ENCODE measurements at places on chromosomes 16 and 17.

GRCh38 chr17:6642592-6642991 is 1.7 kb downstream of the TXNDC17 start:
- no peak for DNase-seq

GRCh38 chr17:35390156-35390555 is 16.7 kb upstream of the SLFN11 start:
- no peak for DNase-seq

DNA sequence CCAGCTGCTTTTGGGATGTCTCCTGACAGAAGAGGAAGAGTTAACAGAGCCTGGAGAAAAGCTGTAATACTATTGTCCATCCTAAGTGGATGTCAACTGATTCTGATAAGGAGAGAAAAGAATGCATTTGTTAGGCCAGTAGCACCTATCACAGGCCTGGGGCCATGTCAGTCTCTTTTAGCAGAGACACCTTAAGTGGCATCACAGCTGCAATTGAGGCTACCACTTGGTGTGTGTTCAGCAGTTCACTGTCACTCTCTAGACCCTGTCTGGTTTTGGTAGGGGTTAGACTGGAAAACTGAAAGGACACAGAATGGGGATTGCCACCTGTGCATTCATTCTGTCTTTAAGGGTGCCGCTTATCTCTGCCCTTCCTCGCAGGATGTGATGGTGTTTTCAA is 42.0 kb downstream of the PSMD12 start:
- no peak for DNase-seq

DNA sequence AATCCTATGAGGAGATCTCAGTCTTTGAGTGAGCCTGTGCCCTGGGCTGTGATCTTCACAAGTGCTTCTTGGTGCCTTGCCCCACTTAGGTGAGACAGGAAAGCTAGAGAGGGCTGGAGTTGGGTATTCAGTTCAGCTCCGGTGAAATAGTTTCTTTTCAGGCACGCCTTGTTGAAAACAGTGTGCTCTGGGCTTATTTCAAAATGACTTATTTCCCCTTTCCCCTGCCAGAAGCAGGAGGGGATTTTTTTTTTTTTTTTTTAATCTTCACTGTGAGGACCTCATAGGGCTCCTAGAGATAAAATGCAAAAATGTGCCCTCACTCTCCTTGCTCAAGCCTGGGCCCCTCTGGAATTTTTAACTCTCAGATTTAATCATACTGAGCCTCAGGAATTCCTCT is 27.2 kb downstream of the MOSMO start:
- DNase-seq: no peak

DNA sequence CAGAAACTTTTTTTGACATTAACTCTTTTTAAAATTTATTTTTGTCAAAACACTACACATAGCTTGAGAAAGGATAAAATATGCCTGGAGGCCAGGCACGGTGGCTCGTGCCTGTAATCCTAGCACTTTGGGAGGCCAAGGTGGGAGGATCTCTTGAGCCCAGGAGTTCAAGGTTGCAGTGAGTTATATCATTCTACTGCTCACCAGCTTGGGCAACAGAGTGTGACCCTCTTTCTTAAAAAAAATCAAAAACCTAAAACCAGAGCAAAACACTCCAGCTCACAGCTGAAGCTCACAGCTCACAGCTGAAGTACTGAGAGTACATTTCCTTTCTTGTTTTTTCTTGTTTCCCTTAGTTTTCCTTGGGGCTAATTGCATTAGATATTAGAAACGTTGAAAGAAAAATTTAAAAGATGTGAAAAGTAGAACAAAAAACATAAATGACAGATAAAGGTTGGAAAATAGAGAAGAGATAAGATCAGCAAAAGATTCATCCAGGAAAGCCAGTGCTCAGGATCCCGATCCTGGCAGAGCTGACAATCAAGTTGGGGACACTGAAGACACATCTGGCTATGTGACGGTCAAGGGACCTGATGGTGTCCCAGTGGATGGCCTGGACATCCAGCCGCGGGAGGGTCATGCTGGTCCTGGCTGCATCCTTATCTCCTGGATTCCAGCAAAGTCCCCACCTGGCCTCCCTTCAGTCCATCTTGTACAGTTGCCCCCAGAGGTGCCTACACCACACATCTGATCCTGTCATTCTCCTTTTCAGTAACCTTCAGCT is 9.8 kb downstream of the CHST6 start:
- DNase-seq: no peak

DNA sequence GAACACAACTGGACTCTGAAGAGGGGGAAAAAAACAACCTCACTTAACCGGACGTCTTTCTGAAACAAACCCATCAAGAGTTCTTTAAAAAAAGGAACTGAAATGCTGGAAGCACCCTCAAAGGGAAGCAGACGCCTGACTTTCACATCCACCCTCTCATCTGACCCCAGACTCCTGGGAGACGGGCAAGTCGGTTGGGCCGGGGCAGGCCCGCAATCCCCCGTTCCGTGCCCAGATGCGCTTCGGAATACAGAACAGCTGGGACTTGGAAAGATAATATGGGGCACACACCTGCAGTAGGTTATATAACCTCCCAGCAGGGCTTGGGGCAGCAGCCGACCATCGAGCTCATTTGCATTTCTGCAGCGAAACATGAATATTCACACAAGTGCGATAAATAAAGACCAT is 3.7 kb downstream of the ARHGAP27 start:
- DNase-seq: no peak

GRCh38 chr17:79220201-79220712 is 145.6 kb downstream of the ENGASE start:
- no peak for DNase-seq

DNA sequence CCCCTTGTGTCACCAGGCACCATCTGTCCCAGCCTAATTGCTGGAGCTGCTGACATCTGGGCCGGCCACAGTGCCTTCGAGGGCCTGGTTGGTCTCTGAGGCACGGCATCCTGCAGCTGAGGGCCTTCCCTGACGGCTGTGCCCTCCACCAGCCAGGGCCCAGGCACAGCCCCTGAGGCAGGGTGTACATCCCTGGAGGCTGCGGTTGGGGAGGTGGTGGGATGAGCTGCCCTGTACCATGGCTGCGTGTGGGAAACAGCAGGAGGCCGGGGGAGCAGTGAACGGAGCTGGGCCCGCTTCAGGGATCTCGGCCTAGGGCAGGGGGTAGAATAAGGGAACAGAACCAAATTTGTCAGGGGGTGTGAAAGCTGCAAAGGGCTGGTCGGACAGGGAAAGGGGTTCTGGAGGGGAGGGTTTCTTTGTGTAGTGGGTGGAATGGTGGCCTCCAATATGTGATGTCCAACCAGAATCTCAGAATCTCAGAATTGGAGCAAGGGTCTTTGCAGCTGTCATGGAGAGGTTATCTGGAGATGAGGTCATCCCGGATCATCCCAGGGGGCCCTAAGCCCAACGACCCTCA is 10.0 kb upstream of the SLC38A10 start:
- no peak for DNase-seq

DNA sequence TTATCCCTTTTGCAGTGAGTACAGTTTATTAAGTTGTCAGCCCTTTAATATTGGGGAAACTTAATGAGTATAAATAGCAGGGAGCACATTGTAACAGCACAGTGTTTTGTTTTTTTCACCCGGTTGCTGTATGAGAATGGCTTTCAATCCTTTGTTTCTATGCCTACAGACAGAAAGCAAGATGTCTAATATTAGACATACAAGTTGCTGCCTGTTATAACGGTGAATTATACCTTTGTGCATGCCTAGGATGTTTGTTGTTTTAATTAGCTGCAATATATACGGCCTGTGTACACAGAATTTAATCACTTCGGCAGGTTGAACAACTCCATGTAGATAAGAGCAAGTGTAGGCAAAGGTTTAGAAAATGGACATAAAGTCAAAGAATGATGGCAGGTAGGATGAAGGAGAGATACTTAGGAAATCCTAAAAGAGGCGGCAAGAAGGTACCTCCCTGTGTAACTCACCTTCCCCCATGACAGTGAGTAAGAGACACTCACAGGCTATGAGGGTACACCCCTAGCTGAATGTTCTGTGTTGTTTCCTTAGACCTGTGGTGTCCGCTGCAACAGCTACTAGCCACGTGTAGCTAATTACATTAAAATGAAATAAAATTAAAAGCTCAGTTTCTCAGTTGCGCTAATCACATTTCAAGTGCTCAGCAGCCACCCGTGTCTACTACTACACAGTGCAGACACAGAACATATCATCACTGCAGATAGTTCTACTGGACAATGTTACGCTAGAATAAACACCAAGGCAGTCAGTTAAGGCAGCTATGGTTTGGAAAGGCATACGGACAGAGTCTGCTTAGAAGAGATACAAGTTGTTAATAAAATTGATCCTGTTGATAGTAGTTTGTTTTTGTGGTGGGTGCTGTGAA is 10.9 kb downstream of the SLC7A6OS start:
- no peak for DNase-seq

DNA sequence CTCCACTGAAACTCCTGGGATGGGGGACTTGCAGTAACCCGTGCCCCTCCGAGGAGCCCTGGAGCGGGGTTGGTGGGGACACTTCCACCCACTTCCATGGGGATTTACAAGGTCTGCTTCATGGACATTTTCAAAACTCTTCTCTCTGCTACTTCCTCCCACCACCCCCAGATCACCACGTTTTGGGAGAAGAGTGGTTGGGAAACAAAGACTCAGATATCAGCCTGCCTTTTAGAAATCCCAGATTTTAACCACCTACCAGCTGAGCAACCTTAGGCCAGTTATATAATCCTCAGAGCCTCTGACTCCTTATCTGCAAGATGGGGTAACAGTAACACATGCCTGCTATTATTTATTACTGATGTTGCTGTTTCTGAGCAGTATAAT is 184.8 kb downstream of the CCDC182 start:
- DNase-seq: no peak

GRCh38 chr16:78984324-78984723 is 616.2 kb downstream of the MAF start:
- DNase-seq: no peak

DNA sequence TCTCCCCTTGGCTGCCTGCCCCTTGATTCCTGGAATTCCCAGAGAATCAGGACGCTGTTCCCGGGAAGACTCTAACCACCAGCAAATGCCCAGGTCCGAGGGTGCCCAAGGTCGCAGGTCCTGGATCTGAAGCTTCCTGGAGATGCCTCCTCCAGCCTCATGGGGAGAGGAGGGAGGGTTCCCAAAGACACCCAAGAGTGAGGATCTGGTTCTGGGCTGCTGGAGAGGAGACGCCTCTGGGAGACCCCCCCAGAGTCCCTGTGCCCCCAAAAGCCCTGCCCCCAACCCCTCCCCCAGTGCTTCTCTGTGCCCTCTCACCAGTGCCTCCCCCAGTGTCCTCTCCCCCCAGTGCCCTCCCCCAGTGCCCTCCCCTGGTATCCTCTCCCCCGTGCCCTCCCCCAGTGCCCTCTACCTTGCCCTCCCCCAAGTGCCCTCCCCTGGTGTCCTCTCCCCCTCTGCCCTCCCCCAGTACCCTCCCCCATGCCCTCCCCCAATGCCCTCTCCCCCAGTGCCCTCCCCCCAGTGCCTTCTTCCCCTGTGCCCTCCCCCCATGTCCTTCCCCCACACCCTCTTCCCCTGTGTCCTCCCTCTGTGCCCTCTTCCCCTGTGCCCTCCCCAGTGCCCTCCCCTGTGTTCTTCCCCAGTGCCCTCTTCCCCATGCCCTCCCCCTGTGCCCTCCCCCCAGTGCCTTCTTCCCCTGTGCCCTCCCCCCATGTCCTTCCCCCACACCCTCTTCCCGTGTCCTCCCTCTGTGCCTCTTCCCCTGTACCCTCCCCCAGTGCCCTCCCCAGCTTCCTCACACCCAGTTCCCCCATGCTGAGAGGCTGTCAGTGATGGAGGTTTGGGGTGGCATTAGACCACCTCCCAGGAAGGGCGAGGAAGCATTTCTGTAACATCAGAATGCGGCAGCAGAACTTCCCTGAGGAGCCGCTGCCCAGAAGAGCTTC is 6.3 kb upstream of the SECTM1 start:
- no peak for DNase-seq

DNA sequence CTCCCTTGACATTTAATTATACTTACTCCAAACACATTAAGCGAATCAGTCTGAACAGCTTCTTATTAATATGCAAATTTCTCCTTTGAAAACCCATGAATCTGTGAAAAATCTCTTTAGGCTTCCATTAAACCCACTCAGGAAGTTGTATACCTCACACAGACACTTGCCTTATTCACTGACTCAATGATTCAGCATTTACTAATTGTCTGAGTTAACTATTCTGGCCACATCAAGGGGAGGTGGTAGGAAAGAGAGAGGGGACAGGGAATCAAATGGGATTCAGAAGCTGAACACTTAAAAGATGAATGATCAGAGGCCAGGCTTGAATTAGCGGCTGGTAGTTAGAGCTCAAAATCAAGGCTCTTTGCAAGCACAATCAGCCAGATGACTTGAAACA is 70.0 kb downstream of the HS3ST3A1 start:
- DNase-seq: no peak

- DNase-seq: peak; percentile 24
Measured at GRCh38 chr17:73091770-73092522, 542 bp downstream of the SLC39A11 start.

DNA sequence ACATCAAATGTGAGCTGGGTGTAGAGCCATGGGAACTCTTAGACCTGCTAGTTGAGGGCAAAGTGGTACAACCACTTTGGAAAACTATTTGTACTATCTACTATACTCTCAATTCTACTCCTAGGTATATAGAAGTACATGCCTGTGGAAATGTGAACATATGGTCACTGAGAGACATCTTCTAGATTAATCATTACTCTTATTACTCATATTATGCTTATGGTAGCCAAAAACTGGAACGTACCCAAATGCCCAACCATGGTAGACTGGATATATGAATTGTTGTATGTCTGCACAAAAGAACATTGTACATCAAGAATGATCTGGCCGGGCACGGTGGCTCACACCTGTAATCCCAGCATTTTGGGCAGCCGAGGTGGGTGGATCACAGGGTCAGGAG is 2.7 kb downstream of the WDR45B start:
- no peak for DNase-seq

GRCh38 chr16:2211923-2212347 is 1.3 kb upstream of the BRICD5 start:
- no peak for DNase-seq

DNA sequence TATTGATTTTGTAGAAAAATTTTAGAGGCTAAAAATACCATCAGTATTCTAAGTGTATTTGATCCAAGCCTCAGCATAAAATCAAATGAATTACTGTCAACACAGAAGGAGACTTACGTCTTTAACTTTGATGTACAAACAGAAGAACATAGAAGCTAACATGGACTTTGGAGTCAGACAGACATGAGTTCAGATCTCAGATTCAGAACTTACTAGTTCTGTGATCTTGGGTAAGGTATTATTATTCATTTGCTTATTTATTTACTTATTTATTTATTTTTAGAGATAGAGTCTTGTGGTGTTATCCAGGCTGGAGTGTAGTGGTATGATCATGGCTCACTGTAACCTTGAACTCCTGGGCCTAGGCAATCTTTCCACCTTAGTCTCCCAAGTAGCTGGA is 4.0 kb upstream of the SLFN12L start:
- DNase-seq: no peak

GRCh38 chr16:59593194-59593661 is 859.1 kb upstream of the GOT2 start:
- no peak for DNase-seq

DNA sequence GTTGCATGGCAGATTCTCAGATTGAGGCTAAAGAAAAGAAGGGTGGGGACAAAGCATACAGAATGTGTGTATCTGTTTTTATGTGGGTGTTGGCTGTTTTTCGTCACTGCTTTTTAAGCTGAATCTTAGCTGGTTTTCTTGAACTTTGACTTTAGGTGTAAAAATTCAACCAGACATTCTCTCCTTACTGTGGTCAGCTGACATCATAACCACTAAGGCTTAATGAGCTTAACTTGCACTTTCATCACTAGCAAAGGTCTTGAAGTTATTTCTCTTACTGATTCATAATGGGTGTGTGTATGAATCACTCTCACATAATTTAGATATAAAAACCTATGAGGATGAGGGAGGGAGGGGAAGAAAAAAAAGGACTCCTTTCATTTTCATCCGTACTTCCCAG is 4.0 kb upstream of the CDC6 start:
- DNase-seq: no peak
